GM03348 (cell line): ENCODE measurements at places on chromosomes 11 and 22.
A peak's percentile ranks its signal among the peaks of the same experiment; 100 is the strongest.

GRCh38 chr11:22459048-22459447 lies 120.9 kb downstream of the SLC17A6 start:
- DNase-seq: peak; percentile 11

- DNase-seq: no peak
Measured at GRCh38 chr11:102528618-102529017, 1.9 kb downstream of the MMP7 start.

DNA sequence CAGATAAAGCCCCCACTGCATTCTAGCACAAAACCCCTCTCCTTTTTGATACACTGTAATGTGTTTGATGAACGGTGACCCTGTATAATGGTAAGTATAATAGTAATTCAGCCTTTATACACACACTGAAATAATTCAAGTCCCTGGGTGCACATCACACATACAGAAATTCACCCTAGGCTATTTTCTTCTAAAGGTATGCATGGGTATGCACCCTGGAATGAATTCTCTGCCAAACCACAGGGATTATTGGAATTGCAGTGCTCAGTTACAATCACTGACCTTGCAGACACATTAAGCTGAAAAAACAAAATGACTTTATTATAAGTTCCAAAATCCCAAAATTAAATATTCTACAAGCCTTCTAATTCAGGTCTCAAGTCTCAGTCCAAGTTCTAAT lies 245.9 kb upstream of the FAT3 start:
- peak; percentile 12 for DNase-seq

DNA sequence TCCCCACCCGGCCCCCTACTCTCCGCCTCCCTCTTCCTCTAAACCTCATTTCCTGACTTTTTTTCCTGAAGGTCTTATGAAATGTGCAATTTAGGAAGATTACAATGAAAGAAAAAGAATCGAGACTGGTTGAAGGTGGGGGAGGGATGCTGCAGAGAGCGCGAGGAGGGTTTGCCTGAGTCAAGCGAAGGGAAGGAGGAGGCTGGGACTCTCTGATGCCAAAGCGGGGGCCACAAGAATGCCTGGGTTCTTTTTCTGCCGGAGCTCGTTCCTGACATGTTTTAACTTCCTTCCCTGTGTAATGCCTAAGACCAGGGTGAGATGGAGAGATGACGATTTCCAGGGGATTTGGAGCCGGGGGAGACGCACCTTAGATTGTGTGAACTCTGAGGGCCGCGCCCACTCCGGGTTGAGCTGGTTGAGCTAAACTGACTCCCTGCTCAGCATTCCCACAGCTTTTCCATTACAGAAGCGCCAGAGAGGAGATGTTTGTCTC lies 270.5 kb upstream of the SORL1-AS1 start:
- DNase-seq: peak; percentile 56

DNA sequence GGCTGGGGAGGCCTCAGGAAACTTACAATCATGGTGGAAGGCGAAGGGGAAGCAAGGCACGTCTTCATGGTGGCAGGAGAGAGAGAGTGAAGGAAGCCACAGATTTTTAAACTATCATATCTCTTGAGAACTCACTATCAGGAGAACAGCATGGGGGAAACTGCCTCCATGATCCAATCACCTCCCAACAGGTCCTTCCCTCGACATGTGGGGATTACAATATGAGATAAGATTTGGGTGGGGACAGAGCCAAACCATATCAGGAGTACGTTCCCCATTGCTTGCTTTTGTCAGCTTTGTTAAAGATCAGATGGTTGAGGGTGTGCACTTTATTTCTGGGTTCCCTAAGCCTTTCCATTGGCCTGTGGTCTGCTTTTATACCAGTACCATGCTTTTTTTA lies 53.7 kb upstream of the E2F8 start:
- DNase-seq: no peak

DNA sequence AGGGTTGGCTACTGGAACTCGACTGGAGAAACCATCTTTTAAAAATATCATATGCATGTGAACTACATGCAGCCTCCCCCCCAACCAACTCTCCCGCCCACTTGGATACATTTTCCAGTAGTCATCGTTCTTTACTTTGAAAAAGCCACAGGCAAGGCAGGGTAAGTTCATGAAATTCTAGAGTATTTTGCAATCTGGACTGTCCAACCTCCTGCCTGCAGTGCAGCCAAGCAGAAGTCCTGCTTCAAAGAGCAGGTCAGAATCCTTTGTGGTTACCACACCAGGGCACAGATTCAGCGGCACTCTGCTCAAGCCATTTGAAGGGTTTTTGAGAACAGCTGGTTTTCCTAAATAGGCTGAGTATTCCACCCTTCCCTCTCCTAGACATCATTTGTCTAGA lies 12.1 kb downstream of the ELF5 start:
- peak; percentile 91 for DNase-seq

GRCh38 chr11:34205326-34206035 lies 100.1 kb downstream of the NAT10 start:
- DNase-seq: no peak

DNA sequence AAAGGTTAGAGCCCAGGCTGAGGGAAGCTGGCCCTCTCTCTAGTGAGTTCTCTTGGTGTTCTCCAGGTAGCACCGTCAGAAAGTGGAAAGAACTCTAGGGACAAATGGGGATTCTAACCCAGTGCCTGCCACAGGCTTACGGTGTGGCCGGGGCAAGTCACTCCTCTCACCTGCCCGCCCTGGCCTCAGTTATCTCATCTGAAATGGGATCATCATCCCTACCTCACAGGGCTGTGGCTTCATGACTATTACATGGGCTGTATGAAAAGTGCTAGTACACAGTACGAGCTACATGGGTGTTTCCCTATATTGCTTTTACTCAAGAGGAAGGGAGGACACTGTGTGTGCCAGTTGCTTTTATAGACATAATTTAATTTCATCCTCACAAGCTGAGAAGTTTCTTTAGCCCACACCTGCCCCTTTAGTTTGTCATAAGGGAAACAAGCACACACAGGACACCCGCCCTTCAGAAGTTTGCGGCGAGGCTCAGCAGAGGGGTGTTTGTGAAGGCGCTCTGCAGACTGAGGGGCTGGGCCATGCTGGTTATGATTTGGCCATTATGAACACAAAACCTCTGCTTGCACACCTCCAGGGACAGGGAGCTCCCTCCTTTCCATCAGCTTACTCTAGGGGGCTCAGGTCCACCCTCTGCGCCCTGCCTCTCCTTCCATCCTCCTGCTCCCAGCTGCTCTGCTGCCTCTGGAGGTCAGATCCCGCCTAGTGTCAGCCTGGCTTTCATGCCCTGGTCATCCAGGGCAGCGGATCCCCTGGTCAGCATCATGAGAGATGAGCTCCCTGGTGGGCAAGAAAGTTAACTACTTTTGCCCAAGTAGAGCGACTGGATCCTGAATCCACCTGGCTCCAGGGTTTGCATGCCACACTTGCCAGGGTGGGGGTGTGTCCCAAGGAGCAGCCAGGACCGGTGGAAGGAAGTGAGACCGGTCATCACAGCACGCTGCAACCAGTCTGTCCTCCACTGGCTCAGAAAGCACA lies 1.2 kb downstream of the KLHL35 start:
- DNase-seq: no peak

DNA sequence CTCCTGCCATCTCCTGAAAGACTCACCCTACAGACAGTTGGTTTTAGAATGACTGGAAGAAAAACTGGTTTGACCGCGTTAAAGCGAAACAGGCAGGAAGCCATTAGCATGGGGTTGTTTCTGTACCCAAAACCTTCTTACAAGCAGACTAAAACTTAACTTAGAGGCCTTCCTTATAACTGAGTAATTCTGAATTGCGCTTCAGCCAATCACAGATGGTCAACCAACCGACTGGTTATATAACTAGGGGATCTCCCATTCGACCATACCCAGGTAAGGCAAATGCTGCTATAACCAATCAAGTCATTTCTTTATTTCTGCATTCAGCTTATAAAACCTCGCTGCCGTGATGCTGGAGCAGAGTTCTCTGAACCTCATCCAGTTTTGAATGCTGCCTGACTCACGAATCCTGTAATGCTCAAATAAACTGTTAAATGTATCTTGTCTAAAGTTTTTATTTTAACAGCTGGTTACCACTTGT lies 87.8 kb upstream of the DRD2 start:
- DNase-seq: peak; percentile 47

- no peak for DNase-seq
Measured at GRCh38 chr22:23752750-23753149, 1.5 kb downstream of the VPREB3 start.

- DNase-seq: peak; percentile 85
Measured at GRCh38 chr22:39205344-39206021, 39.3 kb downstream of the PDGFB start.

DNA sequence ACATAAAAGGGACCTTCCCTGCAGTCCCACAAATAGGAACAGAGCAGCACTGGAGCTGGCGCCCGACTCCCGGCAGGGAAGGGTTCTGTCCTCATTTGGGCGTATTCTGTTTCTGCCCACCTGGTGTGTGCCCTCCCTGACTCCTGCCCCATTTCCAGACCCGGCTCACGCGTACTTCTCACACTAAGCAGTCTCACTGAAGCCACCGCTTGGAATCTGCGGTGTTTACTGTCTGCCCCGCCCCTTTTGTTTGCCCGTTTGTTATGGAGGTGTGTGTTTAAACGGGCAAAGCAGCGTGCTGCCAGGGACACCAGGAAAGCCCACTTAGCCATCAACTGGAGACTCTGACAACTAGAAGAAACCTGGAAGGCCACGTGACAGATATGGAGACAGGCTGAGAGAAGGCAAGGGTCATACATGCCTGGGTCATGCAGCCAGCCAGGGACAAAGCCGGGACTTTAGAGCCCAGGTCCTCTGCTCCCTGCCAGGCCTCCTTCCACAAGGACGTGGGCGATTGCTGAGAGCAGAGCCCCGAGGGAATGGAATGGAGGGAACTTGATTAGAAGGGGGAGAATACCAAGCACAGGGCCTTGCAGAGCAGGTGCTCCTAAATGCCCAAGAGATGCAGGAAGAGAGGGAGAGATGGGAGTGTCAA lies 8.7 kb upstream of the EFCAB6 start:
- DNase-seq: no peak

- peak; percentile 28 for DNase-seq
Measured at GRCh38 chr11:86889001-86889341, 66.2 kb downstream of the FZD4 start.

DNA sequence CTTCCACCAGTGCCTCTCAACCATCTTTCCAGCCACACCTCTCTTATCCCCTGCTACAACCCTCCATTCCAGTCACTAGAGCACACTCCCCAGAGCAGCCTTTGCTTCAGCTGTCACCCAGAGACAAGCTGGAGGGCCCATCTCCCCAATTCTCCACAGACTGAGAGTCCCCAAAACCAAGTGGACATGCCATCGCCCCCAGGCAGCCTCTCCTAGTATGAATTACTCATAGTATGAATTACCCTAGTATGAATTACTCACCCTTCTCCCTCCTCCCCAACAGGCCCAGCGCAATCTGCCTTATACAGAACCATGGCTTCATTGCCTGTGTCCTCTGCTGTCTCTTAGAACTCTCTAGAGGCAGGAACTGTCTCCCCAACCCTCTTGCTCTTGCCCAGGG lies 24.8 kb downstream of the MYH9 start:
- peak; percentile 52 for DNase-seq

GRCh38 chr11:26916805-26917204 lies 77.1 kb upstream of the FIBIN start:
- no peak for DNase-seq

DNA sequence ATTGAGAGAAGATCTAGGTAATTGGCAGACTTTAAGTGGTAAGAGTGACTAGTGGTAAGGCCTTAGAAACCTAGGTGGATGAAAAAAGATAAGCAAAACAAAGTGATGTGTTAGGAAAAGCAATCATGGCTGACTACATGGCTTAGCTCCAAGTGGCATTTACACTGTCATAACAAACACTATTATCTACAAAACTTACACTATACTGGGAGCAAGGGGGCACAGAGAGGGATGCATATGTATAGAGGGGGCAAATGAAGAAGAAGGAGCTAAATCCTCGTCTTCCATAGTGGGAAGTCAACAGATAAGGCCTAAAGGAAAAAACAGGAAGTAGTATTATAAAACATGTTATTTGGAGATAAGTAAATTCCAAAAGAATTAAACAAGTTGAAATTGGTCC lies 32.5 kb downstream of the ADORA2A start:
- DNase-seq: no peak

GRCh38 chr11:71358122-71358728 lies 90.0 kb downstream of the DHCR7 start:
- DNase-seq: no peak

GRCh38 chr22:25490896-25491295 lies 73.6 kb upstream of the GRK3 start:
- no peak for DNase-seq

GRCh38 chr11:74642912-74643311 lies 50.5 kb downstream of the POLD3 start:
- no peak for DNase-seq

- DNase-seq: no peak
Measured at GRCh38 chr11:42806191-42806590, 505.6 kb upstream of the API5 start.

- no peak for DNase-seq
Measured at GRCh38 chr11:21472261-21472660, 720.6 kb upstream of the ANO5 start.

- peak; percentile 30 for DNase-seq
Measured at GRCh38 chr11:57885298-57886050, 123.9 kb downstream of the CTNND1 start.

DNA sequence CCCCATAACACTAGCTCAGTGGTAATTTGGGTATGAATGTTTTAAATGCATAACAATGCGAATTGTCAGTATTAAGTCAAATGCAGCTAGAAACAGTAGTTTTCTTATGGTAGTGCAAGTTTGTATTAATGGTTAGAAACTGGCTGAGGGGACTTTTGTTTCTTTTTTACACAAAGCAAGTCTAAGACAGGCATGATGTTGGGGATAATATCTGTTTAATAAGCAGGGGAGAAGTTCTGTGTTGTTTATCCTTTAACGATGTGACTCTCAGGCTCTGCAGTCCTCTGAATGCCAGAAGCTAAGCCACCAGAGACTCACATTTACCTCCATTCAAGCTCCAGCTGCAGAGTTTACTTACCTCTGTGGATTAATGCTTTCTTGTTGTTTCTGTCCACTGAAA lies 67.8 kb downstream of the SYT9 start:
- DNase-seq: no peak

GRCh38 chr11:134577751-134578395 lies 165.8 kb upstream of the B3GAT1 start:
- DNase-seq: no peak

GRCh38 chr11:46710821-46711269 lies 8.2 kb upstream of the F2 start:
- DNase-seq: peak; percentile 90

DNA sequence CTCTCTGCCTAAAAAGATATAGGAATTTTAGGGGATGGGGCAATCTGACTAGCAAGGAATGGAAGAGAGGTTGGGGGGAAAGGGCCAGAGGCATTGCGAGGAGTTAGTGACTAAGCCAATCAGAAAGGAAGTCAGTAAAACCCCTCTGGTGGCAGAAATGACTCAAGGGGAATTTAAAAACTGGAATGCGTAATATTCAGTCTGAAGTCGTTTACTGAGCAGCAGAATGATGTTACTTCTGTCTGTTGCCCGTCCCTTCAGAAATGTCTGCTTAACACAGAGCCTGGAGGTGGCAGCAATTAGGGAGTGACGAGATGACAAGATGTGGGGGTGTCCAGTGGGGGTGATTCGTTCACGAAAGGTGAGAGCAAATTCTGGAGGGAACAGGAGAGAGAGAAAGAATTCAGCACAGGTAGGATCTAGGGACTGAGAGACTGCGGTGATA lies 107.7 kb upstream of the CLMP start:
- DNase-seq: peak; percentile 77
